Left cardiac atrium (tissue), 4 donors: ENCODE measurements at places on chromosomes 11 and 22. TPM values are rescaled to one million over a fixed set of nuclear protein-coding genes. Genes with fewer than 3 reads are reported as not detected.

UPK2 gene
- total RNA-seq, result not detected

DDX17 gene
- 209 TPM for total RNA-seq

TMEM151A gene
- total RNA-seq, result 0.86 TPM

FOLH1 gene
- total RNA-seq, result 0.53 TPM

FGF19 gene
- not detected for total RNA-seq

ADAMTS15 gene
- 29.8 TPM for total RNA-seq

PHOX2A gene
- not detected for total RNA-seq

FGF4 gene
- not detected for total RNA-seq
